ENCODE measurements at places on chromosomes 2 and 18.

GRCh38 chr2:31397094-31397493 is 17.4 kb downstream of the XDH start:
- no peak for DNase-seq

DNA sequence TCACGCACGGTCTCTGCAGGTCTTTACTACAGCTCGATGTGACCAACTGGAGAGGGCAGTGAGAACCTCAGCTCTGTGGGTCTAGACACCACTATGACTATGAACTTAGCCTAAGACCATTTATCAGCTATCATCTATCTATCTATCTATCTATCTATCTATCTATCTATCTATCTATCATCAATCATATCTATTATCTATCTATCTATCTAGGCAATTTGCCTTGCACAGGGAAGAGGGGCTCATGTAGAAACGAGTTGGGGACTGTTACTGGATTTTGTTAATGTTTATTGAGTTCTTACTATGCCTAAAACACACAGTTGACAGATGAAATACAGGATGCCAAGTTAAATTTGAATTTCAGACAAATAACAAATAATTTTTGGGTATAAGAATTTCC is 41.1 kb upstream of the TLK1 start:
- DNase-seq = no peak

DNA sequence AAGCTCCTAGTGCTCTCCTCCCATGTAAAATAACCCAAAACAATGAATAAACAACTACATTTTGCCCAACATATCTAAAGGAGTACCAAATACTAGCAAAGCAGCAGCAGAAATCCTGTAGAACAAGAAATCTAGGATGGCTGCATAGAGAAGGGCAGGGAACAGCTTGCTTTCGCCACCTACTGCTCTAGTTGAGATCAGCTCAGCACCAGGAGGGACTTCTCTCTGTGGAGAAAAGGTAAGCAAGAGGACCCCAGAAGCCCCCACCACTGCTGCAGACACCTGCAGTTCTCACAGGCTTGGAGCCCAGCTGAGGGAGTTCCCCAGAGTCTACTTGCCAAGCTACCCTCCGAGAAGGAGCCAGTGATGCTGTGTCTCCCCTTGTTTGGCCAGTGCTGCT is 243.0 kb upstream of the CHST9 start:
- no peak for DNase-seq

- DNase-seq = no peak
Observed at GRCh38 chr2:46294176-46294836, 2.9 kb upstream of the EPAS1 start.

DNA sequence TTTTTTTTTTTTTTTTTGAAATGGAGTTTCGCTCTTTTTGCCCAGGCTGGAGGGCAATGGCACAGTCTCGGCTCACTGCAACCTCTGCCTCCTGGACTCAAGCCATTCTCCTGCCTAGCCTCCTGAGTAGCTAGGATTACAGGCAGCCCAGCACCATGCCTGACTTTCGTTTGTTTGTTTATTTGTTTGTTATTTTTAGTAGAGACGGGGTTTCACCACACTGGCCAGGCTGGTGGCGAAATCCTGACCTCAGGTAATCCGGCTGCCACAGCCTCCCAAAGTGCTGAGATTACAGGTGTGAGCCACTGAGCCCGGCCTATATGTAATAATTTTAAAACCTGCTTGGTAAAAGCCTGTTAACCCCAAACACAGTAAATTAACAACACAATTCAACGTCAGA is 435.7 kb downstream of the LRRTM4 start:
- no peak for DNase-seq

DNA sequence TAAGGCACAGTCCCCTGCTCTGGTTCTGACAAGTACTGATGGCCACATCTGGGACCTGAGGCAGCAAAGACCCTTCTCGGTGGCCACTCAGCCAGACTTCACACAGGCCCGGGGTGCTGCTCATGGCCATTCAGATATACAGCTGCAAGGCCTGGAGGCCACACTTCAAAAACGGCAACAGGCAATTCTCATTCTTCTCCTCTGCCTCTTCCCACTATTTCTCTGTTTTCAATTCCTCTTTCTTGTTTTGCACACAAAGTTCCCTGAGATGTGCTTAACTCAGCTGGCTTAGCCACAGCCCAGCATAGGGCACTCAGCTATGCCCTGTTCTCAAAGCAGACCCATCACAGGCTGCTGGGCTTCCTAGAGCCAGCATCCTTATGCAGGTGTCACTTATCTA is 29.9 kb downstream of the PTPN18 start:
- DNase-seq = no peak

All from heart left ventricle (tissue), 16 donors.